ENCODE measurements at places on chromosomes 13 and 19.

DNA sequence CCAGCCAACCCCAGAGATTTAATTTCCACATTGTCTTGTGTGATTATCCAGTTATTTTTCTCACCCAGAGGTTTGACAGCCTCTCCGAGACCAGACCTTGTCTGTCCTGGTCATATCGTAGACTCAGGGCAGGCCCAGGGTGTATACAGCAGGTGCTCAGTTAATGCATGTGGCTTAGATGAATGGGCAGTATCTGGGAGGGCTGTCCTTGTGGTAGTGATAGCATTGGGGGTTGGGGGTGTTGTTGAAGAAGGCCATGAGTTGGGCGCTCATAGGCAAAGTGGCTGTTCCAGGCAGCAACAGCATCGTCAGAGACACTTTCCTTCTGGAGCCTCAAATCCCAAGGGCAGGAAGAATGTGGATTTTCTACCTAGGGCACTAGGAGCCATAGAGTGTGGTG is 16.9 kb downstream of the MAST3 start:
- no peak for DNase-seq

DNA sequence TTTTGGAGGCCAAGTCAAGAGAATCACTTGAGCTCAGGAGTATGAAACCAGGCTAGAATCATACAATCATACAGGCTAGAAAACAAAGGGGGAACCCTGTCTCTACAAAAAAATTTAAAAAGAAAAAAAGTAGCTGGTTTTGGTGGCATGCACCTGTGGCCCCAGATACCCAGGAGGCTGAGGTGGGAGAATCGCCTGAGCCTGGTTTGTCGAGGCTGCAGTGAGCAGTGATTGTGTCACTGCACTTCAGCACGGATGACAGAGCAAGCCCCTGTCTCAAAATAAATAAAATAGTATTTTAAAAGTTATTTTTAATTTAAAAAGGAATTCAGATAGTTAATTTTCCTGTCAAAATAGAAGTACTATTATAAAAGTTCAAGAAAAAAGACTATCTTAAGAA is 369.1 kb upstream of the SLITRK5 start:
- no peak for DNase-seq

GRCh38 chr13:83733293-83733692 is 149.0 kb downstream of the SLITRK1 start:
- no peak for DNase-seq

GRCh38 chr13:40269086-40269485 is 397.4 kb downstream of the FOXO1 start:
- DNase-seq, result no peak

DNA sequence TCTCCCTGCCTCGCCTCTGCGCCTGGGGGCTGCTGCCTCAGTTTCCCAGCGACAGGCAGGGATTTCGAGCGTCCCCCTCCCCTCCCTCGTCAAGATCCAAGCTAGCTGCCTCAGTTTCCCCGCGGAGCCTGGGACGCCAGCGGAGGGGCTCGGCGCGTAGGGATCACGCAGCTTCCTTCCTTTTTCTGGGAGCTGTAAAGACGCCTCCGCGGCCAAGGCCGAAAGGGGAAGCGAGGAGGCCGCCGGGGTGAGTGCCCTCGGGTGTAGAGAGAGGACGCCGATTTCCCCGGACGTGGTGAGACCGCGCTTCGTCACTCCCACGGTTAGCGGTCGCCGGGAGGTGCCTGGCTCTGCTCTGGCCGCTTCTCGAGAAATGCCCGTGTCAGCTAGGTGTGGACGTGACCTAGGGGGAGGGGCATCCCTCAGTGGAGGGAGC is 722 bp upstream of the ICAM1 start:
- DNase-seq, result no peak

Measured in activated T-helper 1 cell treated with anti-CD3 and anti-CD28 coated beads, Interleukin-2, amount 50 U/mL, for 16 hours (primary cell).